ENCODE measurements at places on chromosomes 3 and 15.

GRCh38 chr15:94834000-94834399 is 602.6 kb downstream of the MCTP2 start:
- no peak for DNase-seq

DNA sequence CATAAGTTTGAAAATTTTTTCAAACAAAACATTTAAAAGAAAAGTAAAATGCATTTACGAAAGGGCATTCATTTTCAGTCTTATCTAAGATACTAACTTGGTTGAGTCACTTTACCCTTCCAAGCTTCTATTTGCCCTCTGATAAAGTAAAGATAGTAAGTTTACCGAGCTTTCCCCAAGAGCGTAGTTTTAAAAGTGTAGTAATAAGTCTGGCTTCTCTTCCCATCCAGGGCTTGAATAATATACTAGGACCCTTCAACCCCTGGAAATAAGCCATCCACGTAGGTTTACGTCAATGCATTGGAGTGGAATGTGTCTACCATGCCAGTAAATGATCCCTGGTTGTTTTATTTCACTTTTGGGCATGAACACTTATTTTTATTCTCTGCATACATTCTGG is 608.3 kb downstream of the NTRK3 start:
- DNase-seq = no peak

GRCh38 chr3:805326-805725 is 287.5 kb upstream of the CNTN6 start:
- no peak for DNase-seq

DNA sequence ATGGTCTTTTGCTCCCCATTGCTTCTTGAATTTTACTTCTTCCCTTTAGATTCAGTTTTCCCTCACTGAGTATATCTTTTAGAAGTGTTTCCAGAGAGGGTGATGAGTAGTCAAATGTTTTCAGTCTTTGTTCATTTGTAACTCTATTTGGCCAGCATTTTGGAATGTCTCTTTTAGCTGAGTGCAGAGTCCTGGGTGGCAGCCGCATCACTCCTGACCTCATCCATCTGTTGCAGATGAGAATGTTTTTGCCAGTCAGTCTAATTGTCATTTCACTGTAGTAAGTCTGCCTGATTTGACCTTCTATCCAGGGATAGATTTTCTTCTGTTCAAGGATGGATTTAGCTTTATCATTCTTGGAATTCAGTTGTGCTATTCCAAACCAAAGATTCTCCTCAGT is 7.3 kb downstream of the SRPRB start:
- DNase-seq = no peak

DNA sequence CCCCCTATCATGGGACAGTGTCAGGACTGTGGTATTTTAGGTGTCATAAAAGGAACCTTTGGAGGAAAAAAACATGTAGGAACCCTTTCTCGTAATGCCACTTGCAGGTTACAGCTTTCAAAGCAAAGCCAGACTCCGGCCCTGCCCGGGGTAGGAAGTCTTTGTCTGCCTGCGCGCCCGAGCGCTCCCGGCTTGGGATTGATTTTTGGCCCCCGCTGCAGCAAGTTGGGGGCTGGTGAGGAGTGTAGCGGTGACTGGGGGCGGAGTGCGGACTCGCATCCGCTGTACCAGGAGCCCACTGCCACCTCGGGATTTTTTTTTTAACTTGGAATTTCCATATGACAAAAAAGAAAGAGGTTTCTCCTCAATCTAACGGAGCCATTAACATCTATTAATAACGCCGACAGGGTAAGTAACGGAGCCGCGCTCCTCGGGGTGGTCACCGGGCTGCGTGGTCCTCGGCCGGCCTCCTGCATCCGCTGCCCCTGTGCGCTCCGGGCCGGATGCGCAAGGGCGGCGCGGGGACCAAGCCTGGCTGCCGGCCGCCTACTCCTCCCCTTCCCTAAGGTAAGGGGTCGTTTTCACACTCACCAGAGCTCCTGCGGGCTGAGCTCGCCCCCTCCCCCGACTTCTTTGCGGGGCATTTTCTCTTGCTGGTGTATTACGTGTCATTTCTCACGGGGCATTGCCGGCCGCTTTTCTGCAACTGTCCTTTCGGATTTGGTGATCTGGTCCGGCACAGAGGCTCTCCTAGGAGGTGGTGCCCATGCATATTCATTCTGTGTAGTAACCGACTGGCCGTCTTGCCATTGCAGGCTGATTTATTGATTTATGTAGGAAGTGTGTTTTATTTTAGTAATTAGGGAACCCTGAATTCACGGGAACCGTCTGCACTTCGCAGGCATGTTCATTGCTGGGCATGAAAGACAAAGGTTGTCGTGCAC is 219.8 kb upstream of the TOPAZ1 start:
- DNase-seq = no peak

GRCh38 chr15:77104155-77104554 is 33.2 kb upstream of the TSPAN3 start:
- DNase-seq = no peak
